ENCODE measurements at places on chromosomes 13 and 19.

GRCh38 chr13:100336795-100337516 lies 248.1 kb downstream of the PCCA start:
- no peak for DNase-seq

DNA sequence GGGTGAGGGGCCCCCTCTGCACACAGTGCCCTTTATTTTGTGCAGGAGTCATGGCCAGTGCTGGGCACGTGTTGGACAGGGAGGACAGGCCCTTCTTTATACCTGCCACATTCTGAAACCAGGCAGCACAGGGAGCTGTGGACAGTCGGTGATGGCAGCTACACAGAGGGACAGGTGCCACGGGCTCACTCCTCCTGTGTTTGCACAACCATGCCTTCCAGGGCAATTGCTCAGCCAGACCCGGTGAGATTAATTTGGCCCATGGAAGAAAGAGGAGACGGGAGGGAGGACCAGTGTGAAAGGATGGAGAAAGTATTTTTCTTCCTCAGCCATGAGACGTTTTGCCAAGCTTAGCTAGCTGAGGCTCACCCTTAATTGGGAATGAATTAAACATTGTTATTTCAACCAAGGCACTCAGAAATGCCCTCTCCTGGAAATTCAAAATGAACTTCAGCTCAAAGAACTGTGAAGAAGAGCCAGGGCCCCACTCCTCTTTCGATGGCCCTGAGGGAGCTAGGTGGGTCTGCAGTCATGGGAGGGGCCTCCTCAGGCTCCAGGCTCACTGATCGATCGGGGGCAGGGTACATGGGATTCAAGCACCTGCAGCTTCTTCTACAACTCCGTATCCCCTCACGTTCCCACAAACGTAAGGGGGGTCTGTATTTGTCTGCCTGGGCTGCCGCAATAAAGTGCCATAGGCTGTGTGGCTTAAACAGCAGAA lies 41.2 kb downstream of the SHISA2 start:
- no peak for DNase-seq

DNA sequence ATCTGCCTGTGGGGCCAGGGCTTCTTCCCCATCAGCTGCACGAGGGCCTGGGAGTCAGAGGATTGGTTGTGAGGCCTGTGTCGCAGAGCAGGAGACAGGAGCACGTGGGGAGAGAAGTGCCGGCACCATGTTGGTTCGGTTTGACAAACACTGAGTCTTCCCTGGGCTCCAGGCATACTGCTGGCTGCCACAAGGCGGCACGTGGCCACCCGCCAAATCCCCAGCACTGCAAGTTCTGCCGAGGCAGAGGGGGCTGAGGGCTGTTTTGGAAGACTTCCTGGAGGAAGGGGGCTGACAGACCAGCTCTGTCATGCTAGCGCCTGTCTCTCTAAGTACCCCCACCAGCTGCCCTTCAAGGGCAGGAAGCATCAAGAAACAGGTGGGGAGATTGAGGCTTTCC lies 9.5 kb downstream of the SHANK1 start:
- DNase-seq, result no peak

DNA sequence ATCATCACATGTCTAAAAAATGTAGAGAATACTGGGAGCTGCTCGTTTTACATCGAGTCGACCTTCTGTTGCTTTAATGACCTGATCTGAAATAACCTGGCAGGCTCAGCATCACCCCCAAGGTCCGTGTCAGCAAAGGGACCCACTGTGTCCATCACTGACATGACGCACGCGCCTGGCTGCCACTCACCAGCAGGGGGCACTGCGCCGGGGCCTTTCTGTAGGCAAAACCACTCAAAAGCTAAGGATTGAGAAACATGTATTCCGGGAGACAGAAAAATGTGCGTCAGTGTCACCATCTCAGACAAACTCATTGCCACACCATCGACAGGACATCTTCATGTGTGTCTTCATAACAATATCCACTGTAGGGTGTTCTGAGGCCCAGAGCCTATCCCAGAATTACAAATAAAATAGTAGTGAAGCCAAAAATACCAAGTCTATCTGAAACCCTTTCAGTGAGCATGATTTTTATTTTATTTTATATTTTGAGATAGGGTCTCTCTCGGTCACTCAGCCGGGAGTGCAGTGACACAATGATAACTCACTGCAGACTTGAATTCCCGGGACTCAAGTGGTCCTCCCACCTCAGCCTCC lies 130.3 kb upstream of the LSM14A start:
- no peak for DNase-seq

- no peak for DNase-seq
These were observed 6.2 kb downstream of the TEX29 start for GRCh38 chr13:111326621-111326965.

DNA sequence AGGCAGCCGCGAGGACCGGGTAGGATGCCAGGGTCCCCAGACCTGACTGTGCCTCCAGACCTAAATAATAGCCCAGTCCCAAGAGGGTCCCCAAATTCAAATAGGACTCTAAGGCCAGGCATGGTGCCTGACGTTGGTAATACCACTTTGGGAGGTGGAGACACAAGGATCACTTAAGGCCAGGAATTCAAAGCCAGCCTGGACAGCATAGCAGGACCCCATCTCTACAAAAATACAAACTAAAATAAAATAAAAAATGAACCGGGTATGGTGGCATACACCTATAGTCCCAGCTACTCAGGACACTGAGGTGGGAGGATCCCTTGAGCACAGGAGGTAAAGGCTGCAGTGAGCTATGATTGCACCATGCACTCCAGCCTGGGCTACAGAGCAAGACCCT lies 5.4 kb upstream of the APLP1 start:
- DNase-seq, result no peak

DNA sequence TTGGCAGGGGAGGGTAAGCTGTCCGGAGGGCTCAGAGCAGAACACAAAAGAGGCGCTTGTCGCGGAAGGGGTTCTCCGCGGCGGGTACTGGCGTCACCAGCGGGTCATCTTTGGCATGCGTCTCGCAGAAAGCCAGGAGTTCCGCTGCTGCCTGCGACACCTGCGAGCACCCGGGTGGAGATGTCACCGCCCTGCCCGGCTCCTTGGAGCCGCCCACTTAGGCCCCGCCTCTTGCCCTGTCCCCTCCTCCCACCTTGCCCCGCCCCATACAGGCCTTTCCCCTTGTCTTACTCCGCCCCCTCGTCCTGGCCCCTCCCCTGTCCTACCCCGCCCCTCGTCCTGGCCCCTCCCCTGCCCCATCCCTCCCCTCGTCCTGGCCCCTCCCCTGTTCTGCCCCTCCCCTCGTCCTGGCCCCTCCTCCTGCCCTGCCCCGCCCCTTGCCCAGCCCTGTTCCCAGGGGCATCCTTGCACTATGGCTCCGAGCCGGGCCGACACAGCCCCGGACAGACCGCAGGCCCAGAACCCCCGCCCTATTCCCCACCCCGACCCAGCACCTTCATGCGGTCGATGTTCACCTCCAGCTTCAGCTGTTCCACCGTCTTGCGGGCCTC lies 1.9 kb downstream of the GNG8 start:
- no peak for DNase-seq

GRCh38 chr19:53485046-53486004 lies 17.8 kb downstream of the ZNF813 start:
- DNase-seq, result no peak

GRCh38 chr19:6599866-6600454 lies 9.0 kb upstream of the CD70 start:
- DNase-seq, result no peak

DNA sequence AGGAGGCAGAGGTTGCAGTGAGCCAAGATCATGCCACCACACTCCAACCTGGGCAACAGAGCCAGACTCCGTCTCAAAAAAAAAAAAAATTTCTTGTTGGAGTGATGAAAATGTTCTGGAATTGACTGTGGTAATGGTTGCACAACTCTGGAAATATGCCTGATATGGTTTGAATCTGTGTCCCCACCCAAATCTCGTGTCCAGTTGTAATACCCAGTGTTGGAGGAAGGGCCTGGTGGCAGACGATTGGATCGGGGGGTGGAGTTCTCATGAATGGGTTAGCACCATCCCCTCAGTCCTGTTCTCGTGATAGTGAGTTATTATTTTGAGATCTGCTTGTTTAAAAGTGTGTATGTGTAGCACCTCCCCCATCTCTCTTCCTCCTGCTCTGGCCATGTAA lies 41.1 kb upstream of the MAP3K10 start:
- no peak for DNase-seq

GRCh38 chr13:38202740-38203139 lies 146.9 kb upstream of the UFM1 start:
- DNase-seq, result no peak

- no peak for DNase-seq
These were observed 1.3 kb upstream of the CEACAM6 start for GRCh38 chr19:41753936-41754529.
